ENCODE measurements at places on chromosomes 2 and 18.

- DNase-seq: no peak
Measured at GRCh38 chr2:66824926-66825325, 390.0 kb downstream of the MEIS1 start.

DNA sequence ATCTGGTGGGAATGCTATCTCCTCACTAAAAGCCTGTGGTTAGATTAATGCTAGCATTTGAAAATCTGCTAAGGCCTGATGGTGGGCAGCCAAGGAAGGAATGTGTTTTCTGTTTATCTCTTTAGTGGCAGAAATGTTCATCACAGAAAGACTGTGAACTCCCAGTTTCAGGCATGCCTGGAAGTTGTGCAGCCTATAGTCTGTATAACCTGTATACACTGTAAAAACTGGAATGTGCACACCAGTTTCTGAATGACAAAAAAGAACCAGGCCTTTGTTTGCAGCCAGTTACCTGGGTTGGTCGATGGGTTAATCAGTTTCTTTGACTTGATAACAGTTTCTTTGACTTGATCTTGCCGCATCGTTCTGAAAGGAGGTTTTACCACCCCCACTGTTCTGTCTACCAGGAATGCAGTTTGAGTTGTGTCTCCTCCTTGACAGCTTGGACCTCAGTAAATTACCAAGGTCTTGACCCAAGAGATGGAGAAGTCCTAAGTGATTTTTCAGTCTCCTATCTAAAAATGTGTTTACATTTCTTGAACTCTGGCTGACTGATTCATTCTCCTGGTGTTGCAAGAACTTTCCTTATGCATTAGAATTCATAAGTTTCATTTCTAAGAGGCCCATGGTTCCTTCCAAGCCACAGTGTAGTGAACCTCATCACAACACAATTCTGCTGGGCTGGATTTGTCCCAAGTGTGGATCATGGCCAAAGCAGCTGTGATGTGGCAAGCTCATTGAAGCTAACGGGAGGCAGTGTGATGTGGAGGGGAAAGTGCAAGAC lies 62.2 kb downstream of the KIAA2012 start:
- DNase-seq: no peak

DNA sequence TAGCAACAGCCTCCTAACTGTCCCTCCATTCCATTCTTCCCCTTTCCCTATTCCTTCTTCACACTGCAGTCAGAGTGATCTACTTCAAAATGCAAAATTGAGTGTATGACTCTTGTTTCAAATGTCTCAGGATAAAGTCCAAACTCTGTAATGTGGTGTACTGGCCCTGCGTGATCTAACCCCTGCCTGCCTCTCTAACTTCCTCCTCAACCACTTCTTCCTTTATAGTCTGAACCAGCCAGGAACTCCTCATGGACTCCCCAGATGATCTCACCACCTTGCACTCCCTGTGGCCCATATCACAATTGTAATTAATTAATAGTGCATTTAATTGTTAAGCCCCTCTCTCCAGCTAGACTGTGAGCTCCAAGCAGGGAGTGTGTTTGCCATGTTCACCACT lies 3.1 kb upstream of the B3GNT2 start:
- peak; percentile 59 for DNase-seq

DNA sequence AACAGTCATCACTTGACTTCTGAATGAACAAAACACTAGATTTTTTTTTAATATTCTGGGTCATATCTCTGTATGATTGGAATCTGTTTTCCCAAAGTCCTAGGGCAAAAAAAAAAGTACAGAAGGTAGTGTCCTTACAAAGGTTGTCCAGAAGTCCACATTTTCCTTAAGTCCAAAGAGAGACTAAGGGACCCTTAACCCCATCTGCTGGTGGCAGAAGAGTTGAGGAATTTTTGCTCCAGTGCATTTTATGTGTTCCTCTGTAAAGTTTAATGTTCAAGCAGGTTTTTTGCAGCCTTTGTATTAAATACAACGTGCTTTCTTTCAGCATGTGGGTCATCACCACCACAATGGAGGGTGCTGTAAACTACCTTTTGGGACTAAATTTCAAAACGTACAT lies 215.9 kb downstream of the SP3 start:
- no peak for DNase-seq

GRCh38 chr2:167792126-167792525 lies 455.3 kb downstream of the STK39 start:
- DNase-seq: no peak

- DNase-seq: no peak
Measured at GRCh38 chr2:3631161-3631850, 26.7 kb upstream of the ALLC start.

GRCh38 chr2:219987830-219988229 lies 360.4 kb downstream of the SLC4A3 start:
- no peak for DNase-seq

GRCh38 chr18:3688690-3689089 lies 238.7 kb downstream of the TGIF1 start:
- DNase-seq: no peak

- no peak for DNase-seq
Measured at GRCh38 chr2:151476287-151476686, 66.6 kb downstream of the RIF1 start.

DNA sequence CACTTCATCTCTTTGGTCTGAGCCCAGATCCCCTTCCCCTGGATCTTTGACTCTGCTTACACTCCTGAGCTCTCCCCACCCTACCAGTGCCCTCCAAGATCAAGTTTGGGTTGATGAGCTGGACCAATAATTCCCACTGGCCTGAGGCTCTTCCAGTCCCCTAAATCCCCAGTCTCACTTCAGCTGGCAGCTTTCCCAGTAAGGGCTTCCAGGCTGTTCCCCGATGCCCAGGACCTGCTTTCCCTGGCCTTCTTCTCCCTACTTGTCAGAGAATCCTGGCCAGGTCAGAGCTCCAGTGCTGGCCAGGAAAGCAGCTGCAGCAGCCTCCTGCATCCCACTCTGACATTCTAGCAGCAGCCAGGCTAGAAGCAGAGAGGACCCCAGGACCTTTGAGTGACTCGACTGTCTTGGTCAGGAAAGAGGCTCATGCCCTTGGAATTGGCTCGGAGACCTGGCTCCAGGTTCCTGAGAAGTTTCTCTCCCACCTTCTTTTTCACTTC lies 3.5 kb downstream of the WNT6 start:
- no peak for DNase-seq

DNA sequence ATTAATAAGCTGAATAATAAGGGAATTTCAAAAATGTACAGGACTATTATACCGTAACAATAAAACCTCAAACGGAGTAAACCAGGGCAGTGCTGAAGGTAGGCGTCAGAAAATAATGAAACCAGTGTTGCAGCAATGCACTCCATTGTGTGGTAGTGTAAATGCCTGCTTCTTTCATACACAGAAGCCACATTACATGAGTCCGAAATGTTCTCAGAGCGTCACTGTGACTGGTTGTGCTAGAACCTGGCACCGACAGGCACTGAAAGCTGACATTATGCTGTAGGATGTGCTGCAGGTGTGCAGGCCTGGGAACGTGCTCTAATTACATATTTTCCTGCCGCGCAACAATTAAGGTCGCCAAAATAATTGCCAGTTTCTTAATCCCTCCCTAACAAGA lies 53.3 kb downstream of the ZEB2 start:
- DNase-seq: no peak

DNA sequence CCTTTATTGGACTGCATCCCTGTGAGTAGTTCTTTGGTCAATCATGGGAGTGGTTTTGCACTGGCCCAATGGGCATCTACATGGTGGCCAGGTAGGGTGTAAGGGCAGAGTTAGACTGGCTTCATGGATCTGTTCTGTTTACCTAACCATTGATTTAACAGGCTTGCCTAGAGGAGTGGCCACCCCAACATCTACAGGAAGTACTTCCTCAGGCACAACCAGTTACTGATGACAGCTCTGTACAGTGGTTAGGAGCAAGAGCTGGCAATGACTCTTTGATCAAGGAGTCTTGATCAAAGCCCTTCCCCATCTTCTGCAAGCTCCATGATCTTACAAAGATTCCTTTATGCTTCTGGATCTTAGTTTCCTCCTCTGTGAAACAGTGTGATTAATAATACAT lies 140.9 kb upstream of the CYP1B1 start:
- DNase-seq: no peak

GRCh38 chr18:8977701-8978100 lies 124.8 kb upstream of the NDUFV2 start:
- DNase-seq: no peak
